Kidney (tissue), 22 donors: ENCODE measurements at places on chromosomes 7 and 10. TPM values are rescaled to one million over a fixed set of nuclear protein-coding genes. Genes with fewer than 3 reads are reported as not detected.

- no peak for DNase-seq
These were observed 588.0 kb upstream of the MGMT start for GRCh38 chr10:128879030-128879429.

GRCh38 chr10:48466611-48467240 is 138.1 kb downstream of the ARHGAP22 start:
- DNase-seq, result peak; percentile 68

DNA sequence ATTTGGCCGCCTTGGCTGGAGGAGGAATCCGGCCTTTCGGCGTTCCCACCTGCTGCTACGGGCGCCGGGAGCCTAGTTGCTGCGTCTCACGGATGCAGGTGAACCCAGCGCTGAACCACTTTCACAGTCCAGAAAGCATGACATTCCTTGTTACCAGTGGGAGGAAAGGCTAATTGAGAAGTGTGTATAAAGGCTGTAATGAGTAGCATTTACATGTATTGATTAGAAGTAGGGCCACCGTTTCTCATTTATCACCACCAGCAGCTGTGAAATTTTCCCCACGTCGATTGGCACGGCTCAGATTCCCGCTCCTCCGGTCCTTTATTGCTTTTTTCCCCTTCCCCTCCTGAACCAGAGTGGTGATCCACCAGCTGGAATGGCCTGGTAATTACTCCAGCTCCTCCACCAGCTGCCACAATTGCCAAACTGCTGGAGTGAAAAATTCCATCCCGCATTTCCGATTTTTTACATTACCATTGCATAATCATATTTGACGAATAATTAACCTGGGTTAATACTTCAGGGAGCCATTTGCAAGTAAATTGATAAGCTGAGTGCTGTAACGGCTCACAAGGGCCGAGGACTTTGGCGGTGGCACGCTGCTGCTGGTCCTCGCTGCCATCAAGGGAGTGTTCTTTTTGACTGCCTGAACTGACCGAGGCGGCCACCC is 153.3 kb downstream of the POU6F2 start:
- peak; percentile 63 for DNase-seq

DNA sequence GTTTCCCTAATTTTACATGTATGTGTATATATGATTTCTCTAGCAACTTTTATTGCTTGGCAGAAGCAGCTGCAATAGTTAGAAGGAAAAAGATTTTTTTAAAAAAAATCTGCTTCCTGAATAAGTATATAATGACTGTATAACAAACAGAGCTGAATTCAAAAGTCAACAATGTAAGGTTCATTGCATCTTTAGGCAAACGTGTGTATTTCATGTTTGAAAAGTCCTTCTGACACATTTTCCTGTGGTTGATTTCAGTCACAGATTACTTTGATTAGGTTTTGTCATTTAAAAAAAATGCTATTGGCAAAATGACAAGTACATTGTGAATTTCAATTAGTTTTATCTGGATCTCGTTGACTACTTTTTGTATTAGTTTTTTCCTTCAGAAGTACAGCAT is 231.0 kb downstream of the CSTF2T start:
- DNase-seq, result no peak

- DNase-seq, result no peak
These were observed 36.7 kb upstream of the STK17A start for GRCh38 chr7:43546231-43546630.

- no peak for DNase-seq
These were observed 86.2 kb downstream of the AOAH start for GRCh38 chr7:36638140-36638539.

- no peak for DNase-seq
These were observed 90.9 kb upstream of the MKI67 start for GRCh38 chr10:128217136-128217535.

- no peak for DNase-seq
These were observed 54.1 kb downstream of the JAZF1 start for GRCh38 chr7:28126410-28127041.

DNA sequence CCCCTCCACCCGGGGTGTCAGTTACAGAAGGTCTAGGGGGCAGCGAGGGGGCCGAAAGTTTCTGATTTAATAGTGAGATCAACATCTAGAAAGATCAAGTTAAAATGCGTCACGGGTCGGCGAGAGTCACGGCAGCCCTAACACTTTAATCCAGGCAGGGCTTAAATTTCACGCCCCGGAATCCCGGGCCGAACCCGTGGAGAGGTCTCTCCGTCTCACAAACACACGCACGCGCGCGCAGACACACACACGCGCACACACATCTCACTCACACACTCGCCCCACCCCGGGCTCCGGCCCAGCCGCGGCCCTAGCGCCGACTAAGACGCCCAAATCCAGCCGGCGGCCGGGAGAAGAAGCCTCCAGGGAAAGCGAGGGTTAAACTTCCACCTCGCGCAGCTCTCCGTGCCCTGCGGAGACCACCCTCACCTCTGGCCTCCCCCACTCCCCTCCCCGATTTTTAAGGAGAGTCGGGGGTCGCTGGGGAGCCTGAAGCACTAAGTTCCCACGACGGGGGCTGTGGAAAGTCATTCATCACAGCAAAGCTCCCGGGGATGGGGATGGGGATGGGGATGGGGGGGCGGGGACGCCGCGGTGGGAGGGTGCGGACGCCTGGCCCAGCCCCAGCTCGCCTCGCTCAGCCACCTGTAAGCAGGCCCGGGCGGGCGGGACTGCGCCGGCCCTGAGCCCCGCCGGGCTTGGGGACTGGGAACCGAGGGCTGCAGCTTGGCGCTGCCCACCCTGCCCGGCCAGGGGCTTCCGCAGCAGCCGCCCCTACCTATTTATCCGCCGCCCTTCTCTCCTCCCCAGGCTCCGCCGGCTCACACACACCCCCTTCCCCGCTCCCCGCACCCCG is 1.6 kb downstream of the PDGFA start:
- peak; percentile 93 for DNase-seq

DNA sequence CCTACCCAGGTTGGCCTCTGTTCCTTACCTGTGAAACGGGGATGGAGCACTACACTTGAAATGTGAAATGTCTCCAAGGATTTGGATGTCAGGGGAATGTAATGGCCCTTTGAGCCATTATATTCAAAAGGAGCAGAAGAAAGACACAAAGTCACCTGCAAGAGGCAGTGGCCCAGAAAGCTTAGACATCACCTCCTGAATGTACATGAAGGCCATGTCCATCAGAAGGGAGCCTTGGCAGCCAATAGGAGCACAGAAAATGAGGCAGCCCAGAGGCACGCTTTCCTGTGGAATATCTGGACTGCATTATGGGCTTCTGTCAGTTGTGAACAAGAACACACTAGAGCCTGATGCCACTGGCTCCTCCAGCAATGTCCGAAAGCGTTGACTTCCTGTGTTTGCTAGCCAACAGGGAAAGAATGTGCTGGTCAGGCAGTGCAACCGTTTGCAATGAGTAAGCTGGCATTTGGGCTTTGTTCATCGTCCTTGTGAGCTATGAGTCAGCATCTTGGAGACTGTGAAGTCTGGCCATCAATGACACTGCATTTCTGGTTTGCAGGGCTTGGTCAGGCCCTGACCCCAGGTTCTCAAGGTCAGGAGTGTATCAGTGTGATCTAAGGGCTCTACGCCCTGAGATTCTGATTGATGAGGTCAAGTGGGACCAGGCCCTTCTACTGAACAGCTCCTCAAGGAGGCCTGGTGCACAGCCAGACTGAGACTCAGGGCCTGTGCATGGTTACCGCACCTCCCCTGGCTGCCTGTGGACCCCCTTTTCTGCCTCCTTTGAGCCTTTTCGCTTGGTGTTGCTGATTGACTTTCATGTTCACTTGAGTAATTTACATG is 222.4 kb downstream of the RPS24 start:
- no peak for DNase-seq

DNA sequence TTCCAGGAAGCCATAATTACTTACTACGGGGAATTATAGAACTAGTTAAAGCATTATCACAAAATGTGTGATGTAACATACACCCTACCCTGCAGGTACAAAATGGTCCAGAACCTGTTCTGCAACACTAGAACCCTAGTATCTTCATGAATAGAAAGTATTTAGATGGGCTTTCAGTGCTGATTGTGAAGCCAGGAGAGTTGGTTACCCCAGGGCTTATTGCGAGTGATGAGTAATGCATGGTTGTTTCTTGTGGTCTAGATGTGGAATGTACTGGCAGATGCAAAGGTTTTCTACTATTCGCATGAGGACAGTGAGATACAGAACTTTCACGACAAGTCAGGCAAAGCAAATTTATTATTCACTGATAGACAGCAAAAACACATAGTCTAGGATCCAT is 33.6 kb upstream of the AGR3 start:
- DNase-seq, result no peak

- no peak for DNase-seq
These were observed 199.0 kb upstream of the CTBP2 start for GRCh38 chr10:125359401-125359800.

- DNase-seq, result no peak
These were observed 30.8 kb upstream of the PLCE1 start for GRCh38 chr10:93962973-93963372.

GRCh38 chr10:85111271-85111670 is 782.9 kb downstream of the CCSER2 start:
- DNase-seq, result no peak

DNA sequence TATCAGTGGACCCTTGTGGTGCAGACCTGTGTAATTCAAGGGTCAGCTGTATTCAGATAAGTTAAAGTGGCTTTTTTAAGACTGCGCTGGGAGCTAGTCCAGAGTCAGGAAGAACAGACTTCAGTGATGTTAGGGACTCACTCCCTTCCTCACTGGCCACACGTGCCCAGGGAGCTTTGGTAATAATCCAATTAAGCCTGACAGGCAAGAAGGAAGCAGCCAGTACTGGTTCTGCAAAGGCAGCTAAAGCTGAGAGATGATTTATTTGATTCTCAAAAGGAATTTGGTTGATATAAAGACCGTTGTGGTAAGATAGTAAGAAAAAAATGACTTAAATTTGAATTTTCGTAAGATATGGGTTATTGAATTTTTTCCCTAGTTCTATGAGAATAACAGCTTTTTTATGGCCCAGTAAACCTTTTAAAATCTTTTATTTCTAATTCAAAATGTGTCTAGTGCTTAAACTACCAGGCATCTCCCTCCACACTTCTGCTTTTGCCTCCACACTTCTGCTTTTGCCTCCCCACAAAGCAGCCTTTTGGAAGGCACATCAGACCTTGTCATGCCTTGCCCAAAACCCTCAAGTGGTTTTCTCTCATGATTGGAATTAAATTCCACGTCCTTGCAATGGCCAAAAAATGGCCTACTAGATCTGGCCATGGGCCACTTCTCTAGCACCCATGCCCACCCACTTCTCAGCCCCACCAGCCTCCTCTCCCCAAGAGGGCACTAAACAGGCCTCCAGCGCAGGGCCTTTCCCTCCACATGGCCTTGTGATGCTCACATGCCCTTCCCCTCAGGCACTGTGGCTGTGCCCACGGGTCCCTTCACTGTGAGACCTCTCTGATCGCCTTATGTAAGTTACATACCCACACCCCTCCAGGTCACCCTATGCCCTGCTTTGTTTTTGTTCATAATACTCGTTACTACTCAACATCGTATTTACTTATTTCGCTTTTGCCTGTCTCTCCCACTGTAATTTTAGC is 92.5 kb downstream of the POU6F2 start:
- no peak for DNase-seq

DNA sequence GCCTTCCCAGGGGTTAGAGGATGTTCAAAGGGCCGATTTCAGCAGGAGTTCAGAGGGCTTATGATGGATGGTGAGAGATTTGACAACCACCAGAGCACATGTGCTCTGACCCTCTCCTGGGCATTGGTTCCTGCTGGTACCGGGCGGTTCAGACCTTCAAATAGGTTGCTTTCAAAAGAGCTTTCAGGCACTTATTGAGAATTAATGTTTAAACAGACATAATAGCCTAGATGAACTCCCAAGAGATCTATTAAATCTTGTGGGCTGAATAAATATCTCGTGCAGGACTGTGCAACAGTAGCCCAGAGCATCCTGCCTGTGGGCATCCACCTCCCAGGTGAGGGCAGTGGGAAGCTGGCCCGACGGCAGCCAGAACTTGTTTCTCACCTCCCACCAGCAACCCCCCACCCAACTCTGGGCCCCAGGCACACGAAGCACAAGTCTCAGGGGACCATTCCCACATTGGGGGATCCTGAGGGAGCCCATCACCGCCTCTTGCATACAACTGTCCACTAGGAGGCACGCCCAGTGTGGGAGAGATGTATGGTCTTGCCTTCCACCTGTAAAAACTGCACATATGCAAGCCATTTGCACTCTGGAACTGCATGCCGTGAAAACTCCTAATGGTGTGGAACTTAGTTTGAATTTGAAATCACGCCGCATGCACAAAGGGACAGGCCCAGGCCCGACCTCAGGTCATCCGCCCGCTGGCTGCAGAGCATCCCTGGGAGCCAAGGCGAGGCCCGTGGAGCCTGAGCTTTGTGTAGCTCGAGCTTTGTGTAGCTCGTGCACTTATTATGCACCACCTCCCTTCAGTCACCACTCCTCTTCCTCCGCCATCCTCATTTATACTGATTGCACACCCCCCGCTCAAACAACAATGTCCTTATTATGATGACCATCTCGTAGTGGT is 147.8 kb downstream of the ADCY1 start:
- no peak for DNase-seq

IGFBP3 gene
- 193 TPM for total RNA-seq

EIF4H gene
- 240 TPM for total RNA-seq

IFIT5 gene
- total RNA-seq, result 23.3 TPM

ZNRF2 gene
- total RNA-seq, result 32.2 TPM

PDE6C gene
- total RNA-seq, result not detected

KDM7A gene
- 14.2 TPM for total RNA-seq

WDFY4 gene
- 13.3 TPM for total RNA-seq

DNAJB12 gene
- total RNA-seq, result 37.7 TPM
